ENCODE measurements at places on chromosomes 1 and 21.
A peak's percentile ranks its signal among the peaks of the same experiment; 100 is the strongest.

DNA sequence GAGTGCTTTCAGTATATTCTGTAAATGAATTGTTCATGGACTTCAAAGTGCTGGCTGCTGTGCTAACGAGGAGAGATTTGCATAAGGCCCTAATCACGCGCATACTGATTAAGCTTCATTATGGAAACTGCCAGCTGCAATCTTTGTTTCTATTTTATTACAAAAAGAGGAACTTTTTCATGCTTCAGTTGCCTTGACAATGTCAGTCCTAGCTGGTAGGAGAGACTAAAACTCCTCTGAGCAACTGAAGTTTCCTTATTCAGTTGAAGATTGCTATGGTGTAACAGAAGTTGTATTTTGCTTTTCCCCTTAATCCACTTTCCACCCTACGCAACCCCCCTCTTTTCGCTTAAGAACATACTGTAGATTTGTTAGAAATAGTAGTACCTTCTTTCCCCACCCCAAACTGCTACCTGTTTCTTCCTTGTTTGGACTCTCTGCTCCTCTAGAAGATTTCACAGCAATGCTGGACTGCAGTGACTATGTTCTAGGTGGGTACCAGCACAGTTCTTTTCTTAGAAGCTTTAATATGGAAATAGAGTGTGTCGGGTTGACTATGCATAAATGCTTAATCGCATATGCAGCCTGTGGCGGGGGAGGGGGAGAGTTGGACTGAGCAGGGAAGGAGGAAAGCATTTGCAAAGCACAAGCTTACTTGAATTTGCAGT lies 108.3 kb downstream of the POU2F1 start:
- DNase-seq = peak; percentile 83

DNA sequence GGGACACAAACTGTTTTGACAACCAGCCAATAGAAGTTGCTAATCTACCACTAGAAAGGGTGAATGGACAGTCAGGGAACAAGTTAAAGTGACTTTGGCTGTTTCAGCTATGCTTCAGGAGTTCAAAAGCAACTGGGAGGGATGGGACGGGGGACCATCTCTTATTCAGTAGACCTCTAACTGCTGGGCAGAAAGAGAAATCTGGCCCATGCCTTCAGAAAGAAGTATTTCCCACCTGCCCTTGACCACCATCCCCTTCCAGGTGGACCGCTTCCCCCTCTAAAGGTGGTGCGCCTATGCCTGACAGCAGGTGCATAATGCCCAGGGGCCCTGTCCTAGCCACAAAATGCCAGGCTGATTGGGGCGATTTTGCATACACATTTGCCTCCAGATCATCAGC lies 5.2 kb downstream of the ITPKB start:
- DNase-seq = no peak

GRCh38 chr1:202959276-202959620 lies 1.1 kb upstream of the ADIPOR1 start:
- DNase-seq = no peak

DNA sequence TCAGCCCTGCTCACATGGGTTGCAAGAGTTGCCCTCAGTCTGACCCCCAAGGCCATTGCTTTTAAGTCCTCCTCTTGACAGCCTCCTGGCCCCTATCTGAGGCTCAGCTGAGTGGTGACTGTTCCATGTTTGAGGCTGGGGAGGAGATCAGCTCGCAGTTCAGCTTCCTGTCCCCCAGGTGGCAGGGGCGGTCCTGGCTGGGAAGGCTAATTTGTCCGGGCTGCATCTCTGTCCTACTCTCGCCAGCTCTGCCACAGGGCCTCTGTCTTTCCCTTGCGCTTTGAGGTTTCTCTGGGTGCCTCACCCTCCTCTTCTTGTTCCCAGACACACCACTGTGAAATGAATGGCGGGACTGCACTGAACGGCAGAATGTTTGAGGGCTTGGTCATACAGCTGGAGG lies 157.3 kb downstream of the KCNJ6 start:
- no peak for DNase-seq

- DNase-seq = no peak
Measured at GRCh38 chr1:42730988-42731387, 9.0 kb downstream of the CLDN19 start.

- DNase-seq = no peak
Measured at GRCh38 chr1:94863297-94863911, 43.2 kb downstream of the SLC44A3 start.

GRCh38 chr1:226706684-226707083 lies 32.4 kb downstream of the ITPKB start:
- DNase-seq = no peak

- DNase-seq = no peak
Measured at GRCh38 chr1:6976044-6976375, 190.8 kb downstream of the CAMTA1 start.

- no peak for DNase-seq
Measured at GRCh38 chr1:233140974-233141373, 154.6 kb downstream of the PCNX2 start.
